ENCODE measurements at places on chromosomes 12 and 14. TPM values are rescaled to one million over a fixed set of nuclear protein-coding genes. Genes with fewer than 3 reads are reported as not detected.

OR10G3 gene
- not detected for total RNA-seq

ALG10 gene
- total RNA-seq = 23.1 TPM

CCDC197 gene
- total RNA-seq = 0.37 TPM

TRHDE gene
- total RNA-seq = not detected

SLC35F4 gene
- not detected for total RNA-seq

- no peaks in the 10 kb centered on the region for H3K4me1 ChIP-seq
- H3K27ac ChIP-seq = no peak overlapping the region
- H3K27me3 ChIP-seq = peaks cover 3% of the 10 kb centered on the region
- ATAC-seq = no peak
These were observed 240.6 kb downstream of the SLC25A21 start for GRCh38 chr14:36931791-36932190.

DNA sequence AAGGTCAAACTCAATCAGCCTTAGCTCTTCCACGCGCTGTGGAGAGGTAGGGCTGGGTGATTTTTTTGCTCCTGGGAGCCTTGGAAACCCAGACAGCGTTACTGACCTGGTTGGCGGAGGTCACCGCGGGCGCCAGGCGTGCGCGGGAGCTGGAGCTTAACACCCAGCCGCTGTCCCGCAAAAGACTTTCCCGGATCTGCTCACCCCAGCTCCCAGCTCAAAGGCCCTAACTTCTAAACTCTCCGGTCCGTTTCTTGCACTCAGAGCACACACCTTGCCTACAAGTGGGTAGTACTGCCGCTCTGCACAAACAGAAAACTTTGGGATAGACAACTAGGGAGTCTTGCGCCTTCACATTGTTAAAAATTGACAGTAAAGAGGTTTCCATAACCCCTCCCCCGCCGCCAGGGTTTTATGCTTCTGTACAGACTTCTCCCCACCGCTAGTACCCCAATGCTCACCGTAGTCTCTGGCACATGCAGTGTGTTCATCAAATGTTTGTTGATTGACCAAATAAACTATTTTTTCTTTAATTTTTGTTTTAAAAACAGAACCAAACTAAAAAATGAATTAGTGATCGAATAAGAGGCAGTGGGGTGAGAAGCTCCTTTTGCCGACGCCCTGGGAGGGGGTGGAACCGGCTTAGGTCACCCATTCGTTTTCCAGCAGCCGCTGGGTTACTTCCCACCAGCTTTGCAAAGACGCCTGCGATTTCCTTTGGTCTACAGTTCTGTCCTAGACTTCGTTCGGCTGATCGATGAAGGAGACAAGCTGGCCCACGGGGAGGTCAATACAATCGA lies 12.7 kb upstream of the TBX3 start:
- H3K27me3 ChIP-seq = peaks cover 76% of the 10 kb centered on the region
- no peaks in the 10 kb centered on the region for H3K36me3 ChIP-seq
- H3K27ac ChIP-seq = no peak overlapping the region
- no peak for ATAC-seq
- no peak overlapping the region for H3K4me3 ChIP-seq

- no peaks in the 10 kb centered on the region for H3K27me3 ChIP-seq
- H3K27ac ChIP-seq = no peak overlapping the region
- H3K4me3 ChIP-seq = no peak overlapping the region
- ATAC-seq = no peak
- H3K36me3 ChIP-seq = no peaks in the 10 kb centered on the region
These were observed 1315.3 kb downstream of the TMEM121 start for GRCh38 chr14:106841701-106842100.

DNA sequence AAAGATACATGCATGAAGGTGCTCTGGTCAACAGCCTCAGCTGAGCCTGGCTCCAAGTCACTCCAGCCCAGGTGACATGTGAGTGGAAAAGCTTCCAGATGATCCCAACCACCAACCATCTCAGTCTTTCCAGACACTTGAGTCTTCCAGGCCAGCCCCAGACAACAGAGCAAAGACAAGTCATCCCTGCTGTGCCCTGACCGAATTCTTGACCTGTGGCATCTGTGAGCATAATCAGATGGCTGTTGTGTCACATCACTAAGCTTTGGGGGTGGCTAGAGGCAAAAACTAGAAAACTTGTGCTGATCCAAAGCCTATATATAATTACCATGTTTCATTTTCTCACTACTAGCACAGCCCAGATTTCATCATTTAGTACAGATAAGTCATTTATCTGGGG lies 50.8 kb upstream of the ISM2 start:
- peaks cover 7% of the 10 kb centered on the region for H3K4me1 ChIP-seq
- no peak overlapping the region for H3K27ac ChIP-seq
- no peak overlapping the region for H3K4me3 ChIP-seq
- peaks cover 90% of the 10 kb centered on the region for H3K36me3 ChIP-seq
- no peak for ATAC-seq

DNA sequence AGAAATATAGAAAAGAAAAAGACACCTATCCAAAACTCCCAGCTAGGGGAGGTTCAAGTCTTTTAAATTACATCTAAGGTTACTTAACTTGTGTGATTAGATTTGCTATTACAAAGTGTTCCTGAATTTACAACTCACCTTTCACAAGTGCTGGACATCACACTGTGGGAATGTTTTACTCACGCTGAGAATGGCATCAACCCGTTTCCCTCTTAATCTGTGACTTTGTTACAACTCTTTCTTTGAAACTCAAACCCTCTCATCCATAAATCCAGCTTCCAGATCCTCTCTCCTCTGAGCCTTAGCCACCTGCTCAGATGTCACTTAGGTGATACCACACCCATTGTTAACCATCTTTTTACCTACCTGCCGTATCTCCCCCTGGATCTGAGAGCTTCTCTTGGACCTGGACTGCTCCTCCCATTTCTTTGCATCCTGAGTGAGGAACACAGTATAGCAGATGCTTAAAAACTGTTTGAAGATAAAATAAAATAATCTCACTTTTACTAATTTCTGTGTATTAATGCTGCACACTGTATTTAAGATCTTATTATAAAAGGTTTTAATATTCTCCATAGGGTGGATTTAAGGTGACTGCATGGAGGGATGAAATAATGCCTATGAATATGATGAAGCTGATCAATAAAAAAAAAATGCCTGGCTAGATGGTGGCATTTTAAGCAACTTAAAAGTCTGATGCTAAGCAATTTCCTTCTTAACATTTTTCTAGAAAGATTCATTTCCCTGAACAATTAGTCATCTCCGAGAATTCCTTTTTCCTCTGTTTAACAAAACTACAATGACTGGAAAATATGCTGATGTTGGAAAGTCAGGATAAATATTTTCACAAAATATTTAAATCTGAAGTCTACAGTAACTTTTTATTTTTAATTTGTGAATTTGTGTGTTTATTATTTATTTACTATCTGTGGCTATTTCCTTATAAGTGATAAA lies 39.1 kb upstream of the NAP1L1 start:
- no peaks in the 10 kb centered on the region for H3K36me3 ChIP-seq
- no peaks in the 10 kb centered on the region for H3K4me1 ChIP-seq
- H3K4me3 ChIP-seq = no peak overlapping the region
- no peaks in the 10 kb centered on the region for H3K27me3 ChIP-seq
- no peak for ATAC-seq
- no peak overlapping the region for H3K27ac ChIP-seq

DNA sequence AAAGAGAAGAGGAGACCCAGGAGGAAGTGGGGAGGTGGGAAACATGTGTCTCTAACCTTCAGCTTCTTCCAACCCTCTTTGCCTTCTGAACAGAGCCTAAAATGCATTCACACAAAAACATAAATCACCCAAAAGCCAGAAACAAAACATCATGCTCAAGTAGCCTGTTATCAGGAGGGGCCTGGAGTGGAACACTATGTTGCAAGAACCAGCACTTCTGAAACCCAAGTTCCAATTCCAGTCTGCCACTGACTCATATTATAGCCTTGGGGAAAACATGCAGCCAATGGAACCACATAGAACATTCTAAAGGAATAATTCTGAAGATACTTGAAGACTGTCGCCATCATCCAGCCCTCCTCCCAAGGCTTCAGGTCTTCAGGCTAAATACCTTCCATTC lies 169.8 kb upstream of the PLXNC1 start:
- no peaks in the 10 kb centered on the region for H3K27me3 ChIP-seq
- H3K36me3 ChIP-seq = no peaks in the 10 kb centered on the region
- no peak overlapping the region for H3K27ac ChIP-seq
- H3K4me3 ChIP-seq = no peak overlapping the region

Data from activated T-helper 17 cell treated with anti-CD3 and anti-CD28 coated beads, Interleukin-2, amount 50 U/mL, for 72 hours (primary cell).